ENCODE measurements at places on chromosomes 7 and 10. TPM values are rescaled to one million over a fixed set of nuclear protein-coding genes. Genes with fewer than 3 reads are reported as not detected.

GRCh38 chr7:94483843-94484242 is 25.8 kb upstream of the CASD1 start:
- H3K4me1 ChIP-seq, result no peaks in the 10 kb centered on the region
- no peaks in the 10 kb centered on the region for H3K36me3 ChIP-seq
- DNase-seq, result no peak

DNA sequence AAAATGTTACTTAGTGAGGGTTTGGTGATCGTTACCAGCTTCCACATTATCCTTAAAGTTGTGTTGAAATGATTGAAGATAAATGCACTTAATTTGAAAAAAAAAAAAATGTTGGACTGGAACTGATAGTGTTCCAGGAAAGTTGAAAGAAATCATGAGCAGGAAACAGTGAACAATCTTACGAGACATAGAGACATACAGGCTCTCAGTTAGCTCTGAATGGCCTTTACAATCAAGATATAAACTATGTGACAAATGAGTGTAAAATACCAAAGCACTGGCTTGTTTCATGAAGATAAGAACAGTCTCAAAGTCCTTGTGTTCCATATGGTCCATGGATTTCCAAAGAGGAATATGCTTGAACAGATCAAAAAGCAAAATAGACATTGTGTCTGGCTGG is 430.1 kb upstream of the ETV1 start:
- no peak overlapping the region for H3K4me3 ChIP-seq

ADRB1 gene
- total RNA-seq, result not detected

DNA sequence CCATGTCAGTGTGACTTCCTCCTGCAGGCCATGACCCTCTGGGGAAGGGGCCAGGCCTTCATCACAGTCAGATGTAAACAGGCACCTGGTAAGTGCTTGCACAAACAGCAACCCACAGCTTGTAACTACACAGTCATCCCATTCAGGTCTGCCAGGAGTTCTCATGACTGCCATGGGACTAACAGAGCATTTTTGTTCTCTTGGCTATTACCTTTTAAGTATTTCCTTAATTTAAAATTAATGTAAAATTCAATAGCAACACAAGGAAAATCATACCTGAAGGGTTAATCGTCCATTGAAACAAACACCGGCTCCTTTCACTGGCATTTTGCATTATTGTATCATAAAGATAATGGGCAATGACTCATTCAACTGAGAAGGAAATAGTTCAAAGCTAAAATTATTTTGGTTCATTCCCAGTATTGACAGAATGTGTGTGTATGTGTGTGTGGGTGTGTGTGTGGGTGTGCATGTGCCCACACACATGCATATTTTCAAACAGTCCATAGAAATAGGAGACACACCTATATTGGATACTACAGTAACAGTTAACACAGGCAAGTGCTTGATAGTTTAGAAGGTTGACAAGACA is 307.9 kb downstream of the WDR11 start:
- no peak overlapping the region for H3K27ac ChIP-seq
- H3K4me3 ChIP-seq, result no peak overlapping the region
- H3K4me1 ChIP-seq, result no peaks in the 10 kb centered on the region
- no peak for DNase-seq
- no peaks in the 10 kb centered on the region for H3K36me3 ChIP-seq

GRCh38 chr7:129952086-129952652 is 591 bp downstream of the UBE2H start:
- no peaks in the 10 kb centered on the region for H3K27me3 ChIP-seq
- peak overlapping the region; percentile 64 for H3K27ac ChIP-seq
- DNase-seq, result peak; percentile 71
- H3K4me3 ChIP-seq, result peak overlapping the region; percentile 89

CDC14C gene
- not detected for total RNA-seq

- no peak for DNase-seq
- no peak overlapping the region for H3K27ac ChIP-seq
- H3K4me3 ChIP-seq, result no peak overlapping the region
- no peaks in the 10 kb centered on the region for H3K4me1 ChIP-seq
- H3K36me3 ChIP-seq, result no peaks in the 10 kb centered on the region
These were observed 595.9 kb downstream of the KCNMA1 start for GRCh38 chr10:77041636-77042258.

- H3K27me3 ChIP-seq, result no peaks in the 10 kb centered on the region
- no peaks in the 10 kb centered on the region for H3K36me3 ChIP-seq
- DNase-seq, result peak; percentile 3
- H3K27ac ChIP-seq, result no peak overlapping the region
- no peaks in the 10 kb centered on the region for H3K4me1 ChIP-seq
These were observed 133.0 kb downstream of the PTPRN2 start for GRCh38 chr7:158454631-158455030.

GRCh38 chr7:925601-926000 is 28.9 kb downstream of the ADAP1 start:
- H3K4me1 ChIP-seq, result peaks cover 2% of the 10 kb centered on the region
- DNase-seq, result no peak
- H3K4me3 ChIP-seq, result no peak overlapping the region
- no peak overlapping the region for H3K27ac ChIP-seq
- H3K36me3 ChIP-seq, result no peaks in the 10 kb centered on the region

DNA sequence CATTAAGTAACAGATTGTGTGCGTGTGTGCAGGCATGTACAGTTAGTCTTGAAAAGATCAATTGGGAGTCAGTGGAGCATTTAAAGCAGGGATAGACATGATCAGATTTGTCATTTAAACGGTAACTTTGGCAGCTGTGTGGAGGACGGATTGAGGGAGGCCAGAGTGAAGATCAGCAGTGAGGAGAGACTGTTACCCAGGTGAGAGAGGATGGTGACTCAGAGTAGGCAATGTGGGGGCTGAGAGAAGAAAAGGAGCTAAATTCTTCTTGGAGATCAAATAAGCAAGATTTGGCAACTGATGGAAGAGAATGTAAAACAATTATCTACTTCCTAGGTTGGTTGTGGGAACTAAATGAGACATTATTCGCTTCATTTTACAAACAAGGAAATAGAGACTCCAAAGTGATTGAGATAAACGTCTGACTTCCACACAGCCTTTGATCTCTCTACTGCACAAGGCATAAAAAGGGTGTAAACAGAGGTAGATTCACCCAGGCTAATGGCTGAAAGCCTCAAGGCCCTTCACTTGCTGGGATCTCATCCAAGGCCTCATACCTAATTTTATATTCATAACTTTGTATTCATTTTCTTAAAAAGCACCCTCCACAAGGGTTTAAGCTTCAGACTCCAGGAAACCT is 665.1 kb upstream of the GALNT17 start:
- no peak overlapping the region for H3K27ac ChIP-seq
- DNase-seq, result no peak
- no peaks in the 10 kb centered on the region for H3K27me3 ChIP-seq
- H3K4me3 ChIP-seq, result no peak overlapping the region
- no peaks in the 10 kb centered on the region for H3K36me3 ChIP-seq
- peaks cover 3% of the 10 kb centered on the region for H3K4me1 ChIP-seq
